ENCODE measurements at places on chromosomes 3 and 15. TPM values are rescaled to one million over a fixed set of nuclear protein-coding genes. Genes with fewer than 3 reads are reported as not detected.

The CCDC13 gene
- total RNA-seq = not detected

The C3orf85 gene
- total RNA-seq = not detected

The SLC24A5 gene
- total RNA-seq = not detected

The TRIM71 gene
- total RNA-seq = not detected

The HIGD2B gene
- not detected for total RNA-seq

The GABRR3 gene
- not detected for total RNA-seq

The IL17RE gene
- 12.9 TPM for total RNA-seq

DNA sequence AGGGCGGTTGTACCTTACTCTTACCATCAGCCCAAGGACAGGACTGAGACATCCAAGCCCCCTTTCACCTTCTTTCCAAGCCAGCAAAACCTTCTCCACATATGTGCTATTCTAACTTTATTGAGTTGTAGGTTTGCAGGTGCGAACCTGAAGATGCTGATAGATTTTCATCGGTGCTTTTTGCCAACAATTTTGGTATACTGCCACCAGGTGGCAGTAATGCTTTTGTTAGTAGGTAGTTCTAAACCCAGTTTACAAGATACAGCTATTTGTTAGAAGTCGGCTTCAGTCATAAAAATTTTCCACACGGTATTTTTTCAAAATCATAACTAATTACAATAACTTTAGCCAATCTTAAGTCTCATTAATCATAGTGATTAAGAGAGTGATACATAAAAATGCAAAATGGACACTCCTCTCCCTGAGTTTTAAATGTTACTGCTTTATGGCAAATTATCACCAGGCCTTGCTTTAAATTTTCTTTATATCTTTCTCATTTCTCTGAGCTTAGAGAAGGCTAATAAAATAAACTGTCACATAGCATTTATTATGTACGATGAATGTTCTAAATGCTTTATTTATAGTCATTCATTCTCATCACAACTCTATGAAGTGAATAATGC lies 636 bp downstream of the TBC1D21 start:
- ATAC-seq = no peak

- no peak for ATAC-seq
Observed at GRCh38 chr3:12335421-12335820, 46.6 kb downstream of the PPARG start.

GRCh38 chr3:31709005-31709404 lies 176.3 kb downstream of the STT3B start:
- no peak for ATAC-seq

DNA sequence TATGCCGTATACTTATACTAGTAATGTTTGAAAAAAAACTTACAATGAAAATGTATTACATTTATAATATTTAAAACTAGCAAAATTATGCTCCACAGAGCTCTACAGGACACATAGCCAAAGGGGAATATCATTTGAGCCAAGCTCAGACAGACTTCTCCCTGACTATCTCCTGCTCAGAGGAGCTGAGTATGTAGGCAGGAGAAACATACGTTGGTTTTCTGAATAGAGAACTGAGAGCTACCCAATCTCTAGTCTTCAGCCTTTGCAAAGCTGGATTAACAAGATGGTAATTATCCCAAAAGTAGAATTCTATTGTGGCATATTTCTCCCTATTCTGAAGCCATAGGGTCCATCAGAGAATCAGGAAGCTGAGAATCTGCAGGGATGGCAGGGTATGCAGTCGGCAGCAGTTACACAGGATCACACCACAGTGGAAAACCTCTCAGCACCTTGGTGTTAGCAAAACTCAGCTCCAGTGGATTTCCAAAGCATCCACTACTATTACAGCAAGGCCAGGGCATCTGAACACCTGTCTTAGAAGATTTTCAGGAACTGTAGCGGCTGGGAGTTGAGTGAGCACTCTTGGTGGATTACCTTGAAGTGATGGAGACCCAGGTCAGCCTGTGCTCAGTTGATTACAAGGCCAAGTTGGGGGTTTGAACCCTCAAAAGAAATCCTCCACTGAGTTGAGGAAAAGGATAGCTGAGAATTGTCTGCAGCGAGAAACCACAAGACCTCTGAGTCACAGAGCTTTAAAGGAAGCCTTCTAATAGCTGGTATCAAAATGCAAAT lies 30.1 kb downstream of the GPR15 start:
- ATAC-seq = no peak

DNA sequence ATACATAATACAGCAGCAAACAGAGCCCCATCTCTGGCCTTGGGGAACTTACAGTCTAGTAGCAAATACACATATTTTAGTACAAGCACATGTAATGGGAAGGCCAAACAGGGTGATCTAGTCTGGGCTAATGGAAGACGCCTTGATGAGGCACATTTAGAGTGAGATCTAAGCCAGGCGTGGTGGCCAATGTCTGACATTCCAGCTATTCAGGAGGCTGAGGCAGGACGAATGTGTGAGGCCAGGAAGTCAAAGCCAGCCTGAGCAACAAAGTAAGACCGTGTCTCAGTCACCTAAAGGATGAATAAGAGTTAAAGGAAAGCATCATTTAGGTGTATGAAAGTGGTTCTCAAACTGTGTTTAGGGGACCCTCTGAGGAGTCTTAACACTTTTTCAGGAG lies 291.9 kb downstream of the MAGI1 start:
- no peak for ATAC-seq

DNA sequence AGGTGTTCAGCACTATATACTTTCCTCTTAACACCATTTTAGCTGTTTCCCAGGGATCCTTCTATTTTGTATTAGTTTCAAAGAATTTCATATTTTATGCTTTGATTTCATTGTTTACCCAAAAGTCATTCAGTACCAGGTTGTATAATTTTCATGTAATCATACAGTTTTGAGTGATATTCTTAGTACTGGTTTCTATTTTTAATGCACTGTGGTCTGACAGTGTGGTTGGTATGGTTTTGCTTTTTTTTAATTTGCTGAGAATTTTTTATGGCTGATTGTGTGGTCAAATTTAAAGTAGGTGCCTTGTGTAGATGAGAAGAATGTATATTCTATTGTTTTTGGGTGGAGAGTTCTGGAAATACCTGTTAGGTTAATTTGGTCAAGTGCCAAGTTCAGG lies 323.4 kb upstream of the EPHA6 start:
- no peak for ATAC-seq

GRCh38 chr3:170117134-170117533 lies 64.4 kb downstream of the PHC3 start:
- no peak for ATAC-seq
